AG08395 (cell line): ENCODE measurements at places on chromosomes 11 and 22.
A peak's percentile ranks its signal among the peaks of the same experiment; 100 is the strongest.

DNA sequence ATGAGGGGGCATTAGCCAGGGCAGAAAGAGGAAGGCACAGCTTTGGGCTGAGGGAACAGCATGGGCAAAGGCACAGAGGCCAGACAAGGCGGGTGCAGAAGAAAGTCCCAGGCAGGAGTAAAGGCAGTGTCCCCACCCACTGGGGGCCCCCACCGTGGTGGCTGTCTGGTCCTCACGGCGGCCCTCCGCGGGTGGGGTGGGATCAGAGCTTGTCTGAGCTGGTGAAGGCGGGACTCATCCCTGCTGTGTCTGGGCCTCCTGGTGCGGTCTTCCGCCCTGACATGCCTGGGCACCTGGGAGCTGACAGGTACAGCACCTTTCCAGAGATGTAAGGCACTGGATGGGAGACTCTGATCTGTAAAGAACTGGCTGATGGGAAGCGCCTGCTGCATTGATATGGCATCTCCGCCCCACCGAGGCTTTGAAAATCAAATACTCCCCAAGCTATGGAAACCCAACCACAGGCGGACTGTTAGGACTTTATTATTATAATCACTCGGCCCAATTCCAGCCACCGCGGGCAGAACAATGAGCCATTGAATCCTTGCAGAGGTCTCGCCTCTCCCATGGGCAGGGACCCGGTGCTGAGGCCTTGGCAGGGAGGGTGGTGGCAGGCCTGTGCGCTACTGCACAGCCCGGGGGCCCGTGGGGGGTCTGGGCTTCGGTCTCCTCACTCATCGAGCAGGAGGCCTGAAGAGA is 14.2 kb upstream of the GNB1L start:
- DNase-seq, result no peak

- DNase-seq, result no peak
Observed at GRCh38 chr11:105720096-105720495, 110.2 kb downstream of the GRIA4 start.

- peak; percentile 95 for DNase-seq
Observed at GRCh38 chr11:73597956-73598718, at the start of gene FAM168A. TSS of gene FAM168A (minus strand) at chr11:73598112. CDS start at chr11:73468474, 129,638 bp downstream.

- DNase-seq, result no peak
Observed at GRCh38 chr11:11211888-11212287, 141.2 kb downstream of the CSNK2A3 start.

DNA sequence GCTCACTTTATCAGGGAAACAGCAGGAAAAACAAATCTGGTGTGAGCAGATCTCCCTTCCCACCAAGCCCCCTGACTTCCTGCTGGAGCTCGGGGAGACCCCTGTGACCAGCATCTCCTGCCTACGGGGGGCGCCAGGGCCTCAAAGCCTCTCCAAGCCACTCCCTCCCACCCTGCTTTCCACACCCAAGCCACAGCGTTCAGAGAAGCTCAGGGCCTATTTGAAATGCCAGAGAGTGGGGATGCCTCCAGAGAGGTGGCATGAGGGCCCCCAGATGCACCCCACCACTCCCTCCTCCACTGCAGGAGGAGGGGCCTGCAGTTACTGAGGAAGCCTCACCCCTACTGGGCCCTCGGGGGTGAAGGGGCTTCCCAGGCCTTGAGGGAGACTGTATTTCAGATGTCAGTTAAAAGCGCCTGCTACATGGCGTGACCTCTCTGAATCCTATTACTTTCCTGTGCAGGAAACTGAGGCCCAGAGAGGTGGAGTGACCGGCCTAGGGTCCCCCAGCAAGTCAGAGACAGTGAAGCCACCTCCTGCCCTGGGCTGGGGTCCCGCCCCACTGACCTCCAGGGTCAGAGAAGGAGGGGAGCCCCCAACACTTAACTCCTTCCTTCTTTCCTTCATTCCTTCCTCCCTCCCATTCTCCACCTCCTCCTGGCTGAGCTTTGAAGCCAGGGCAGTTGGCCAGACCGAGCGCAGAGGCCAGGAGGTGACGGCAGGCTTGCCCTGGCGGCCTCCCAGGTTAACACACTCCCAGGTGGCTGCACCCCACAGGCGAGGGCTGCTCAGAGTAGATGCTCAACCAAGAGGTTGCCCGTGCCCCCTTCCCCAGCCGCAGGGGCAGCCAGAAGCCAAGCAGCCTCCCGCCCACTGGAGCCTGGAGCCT is 6.0 kb upstream of the CDKN1C start:
- no peak for DNase-seq

GRCh38 chr22:28899199-28899853 is 16.0 kb downstream of the ZNRF3 start:
- peak; percentile 75 for DNase-seq
